Myometrial cell (primary cell): ENCODE measurements at places on chromosomes 5 and 9. TPM values are rescaled to one million over a fixed set of nuclear protein-coding genes. Genes with fewer than 3 reads are reported as not detected.

Gene GDA
- total RNA-seq: 0.18 TPM in 1 of 2 replicates, not detected in the other

Gene PTGS1
- 7.5 and 9.4 TPM in 2 replicates for total RNA-seq

Gene GTF2H2
- 17.9 and 20.8 TPM in 2 replicates for total RNA-seq

Gene WHRN
- total RNA-seq: 0.29 and 0.35 TPM in 2 replicates

Gene SGCD
- 0.18 and 0.29 TPM in 2 replicates for total RNA-seq

Gene CDHR2
- total RNA-seq: not detected in 2 replicates

Gene FAXDC2
- total RNA-seq: 8.5 and 19.9 TPM in 2 replicates

Gene TNC
- 24.8 and 35.3 TPM in 2 replicates for total RNA-seq

Gene RBM18
- 10.4 and 13.8 TPM in 2 replicates for total RNA-seq

Gene CDH9
- total RNA-seq: not detected in 2 replicates

Gene JAK2
- 3.7 and 6.2 TPM in 2 replicates for total RNA-seq

Gene PCDHB16
- total RNA-seq: under 0.01 TPM in 2 replicates

Gene ST6GALNAC6
- total RNA-seq: 78.7 and 81.3 TPM in 2 replicates

Gene PFN3
- total RNA-seq: not detected in 2 replicates

Gene ABCA1
- 6.1 and 13.1 TPM in 2 replicates for total RNA-seq

Gene PCDHGA6
- 0.86 and 1.4 TPM in 2 replicates for total RNA-seq

Gene PCSK1
- total RNA-seq: under 0.01 and 0.58 TPM in 2 replicates

Gene PRR16
- 24.6 and 34.3 TPM in 2 replicates for total RNA-seq

Gene CYLC2
- not detected in 2 replicates for total RNA-seq

Gene C6
- not detected in 2 replicates for total RNA-seq

Gene RPP25L
- total RNA-seq: 32.6 and 43.8 TPM in 2 replicates

Gene SLC35D2
- 18.7 and 20.2 TPM in 2 replicates for total RNA-seq

Gene SPOCK1
- 8.9 and 14.9 TPM in 2 replicates for total RNA-seq

Gene PHF24
- total RNA-seq: not detected in 2 replicates
